PC-9 (cell line): ENCODE measurements at places on chromosomes 13 and 19. TPM values are rescaled to one million over a fixed set of nuclear protein-coding genes. Genes with fewer than 3 reads are reported as not detected.

IL11 gene
- total RNA-seq = 4.1 and 6.6 TPM in 2 replicates

DNA sequence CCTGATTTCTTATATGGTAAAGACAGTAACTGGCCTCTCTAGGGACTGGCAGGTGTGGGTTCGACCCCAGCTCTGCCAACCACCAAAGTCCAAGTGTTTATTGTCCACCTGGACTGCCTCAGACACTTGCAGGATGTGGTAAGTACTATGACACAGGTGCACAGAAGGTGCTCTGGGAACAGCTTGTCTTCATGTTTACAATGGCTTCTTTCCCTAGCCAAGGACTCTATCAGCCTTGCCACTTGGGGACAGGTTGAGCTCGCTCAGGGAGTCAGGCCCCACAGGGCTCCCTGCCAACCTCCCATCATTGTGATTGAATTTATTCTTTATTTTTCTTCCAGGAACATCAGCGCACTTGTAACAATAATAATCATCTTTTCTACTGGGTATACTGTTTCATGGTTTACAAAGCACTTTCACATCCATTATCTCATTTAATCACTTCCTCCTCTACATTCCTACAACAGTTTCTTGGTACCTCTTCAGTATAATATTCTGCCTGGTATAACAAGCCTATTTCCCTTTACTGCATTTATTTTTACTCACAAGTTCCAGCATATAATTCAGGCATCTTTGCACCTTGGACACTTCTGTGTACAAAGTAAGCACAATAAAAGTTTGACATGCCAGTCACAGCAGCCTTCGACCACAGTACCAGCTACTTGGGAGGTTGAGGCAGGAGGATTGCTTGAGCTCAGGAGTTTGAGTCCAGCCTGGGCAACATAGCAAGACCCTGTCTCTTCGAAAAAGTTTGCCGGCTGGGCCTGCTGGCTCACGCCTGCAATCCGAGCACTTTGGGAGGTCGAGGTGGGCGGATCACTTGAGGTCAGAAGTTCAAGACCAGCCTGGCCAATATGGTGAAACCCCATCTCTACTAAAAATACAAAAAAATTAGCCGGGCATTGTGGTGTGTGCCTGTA lies 24.2 kb upstream of the GATAD2A start:
- peak; percentile 26 for DNase-seq

KRI1 gene
- 24.5 and 27.0 TPM in 2 replicates for total RNA-seq

DNA sequence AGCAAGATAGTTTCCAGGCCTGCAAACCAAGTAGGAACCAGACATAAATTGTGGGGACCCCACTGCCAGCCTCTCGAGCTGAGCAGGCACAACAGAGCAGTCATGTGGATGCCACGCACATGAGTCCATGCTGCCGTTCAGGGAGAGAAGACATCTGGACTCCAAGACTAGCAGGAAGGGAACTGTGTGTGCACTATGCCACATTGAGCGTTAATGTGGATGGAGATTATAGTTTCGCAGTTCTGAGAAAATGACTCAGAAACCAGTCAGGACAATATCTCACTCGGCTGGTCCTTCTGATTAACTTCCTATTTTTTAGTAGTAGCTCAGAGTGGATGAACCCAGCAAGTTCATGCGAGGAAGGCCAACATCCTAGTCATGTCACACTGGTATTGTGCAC lies 124.9 kb downstream of the CRYL1 start:
- DNase-seq = no peak

DNA sequence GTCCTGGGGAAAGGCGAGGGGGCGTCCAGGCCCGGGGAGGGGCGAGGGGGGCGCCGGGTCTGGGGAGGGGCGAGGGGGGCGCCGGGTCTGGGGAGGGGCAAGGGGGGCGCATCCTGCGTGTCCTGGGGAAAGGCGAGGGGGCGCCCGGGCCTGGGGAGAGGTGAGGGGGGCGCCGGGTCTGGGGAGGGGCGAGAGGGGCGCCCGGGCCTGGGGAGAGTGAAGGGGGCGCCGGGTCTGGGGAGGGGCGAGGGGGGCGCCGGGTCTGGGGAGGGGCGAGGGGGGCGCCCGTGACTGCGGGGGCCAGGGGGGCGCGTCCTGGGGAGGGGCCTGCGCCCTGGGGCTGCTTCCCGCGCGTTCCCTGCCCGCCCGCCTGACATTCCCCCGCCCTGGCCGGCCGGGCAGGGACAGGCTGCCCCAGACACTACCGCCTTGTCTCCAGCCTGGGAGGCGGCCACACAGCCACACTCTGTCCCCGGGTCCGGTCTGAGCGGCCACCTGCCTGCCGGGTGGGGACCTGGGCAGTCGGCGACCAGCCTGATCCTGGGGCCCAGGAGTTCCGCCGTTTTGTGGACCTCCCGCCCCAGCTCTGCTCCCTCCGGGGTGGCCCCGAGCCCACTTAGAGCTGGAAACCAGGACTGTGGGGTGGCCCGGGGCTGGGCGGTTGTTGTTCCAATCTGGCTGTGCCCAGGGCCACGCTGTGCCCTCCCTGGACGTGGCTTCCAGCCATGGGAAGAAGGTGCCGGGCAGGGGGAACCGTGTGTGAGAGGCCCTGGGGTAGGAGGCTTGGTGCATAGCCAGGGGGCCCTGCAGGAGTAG lies 11.8 kb downstream of the PALM start:
- no peak for DNase-seq

- DNase-seq = no peak
Observed at GRCh38 chr13:82681535-82681934, 1200.7 kb downstream of the SLITRK1 start.

DNA sequence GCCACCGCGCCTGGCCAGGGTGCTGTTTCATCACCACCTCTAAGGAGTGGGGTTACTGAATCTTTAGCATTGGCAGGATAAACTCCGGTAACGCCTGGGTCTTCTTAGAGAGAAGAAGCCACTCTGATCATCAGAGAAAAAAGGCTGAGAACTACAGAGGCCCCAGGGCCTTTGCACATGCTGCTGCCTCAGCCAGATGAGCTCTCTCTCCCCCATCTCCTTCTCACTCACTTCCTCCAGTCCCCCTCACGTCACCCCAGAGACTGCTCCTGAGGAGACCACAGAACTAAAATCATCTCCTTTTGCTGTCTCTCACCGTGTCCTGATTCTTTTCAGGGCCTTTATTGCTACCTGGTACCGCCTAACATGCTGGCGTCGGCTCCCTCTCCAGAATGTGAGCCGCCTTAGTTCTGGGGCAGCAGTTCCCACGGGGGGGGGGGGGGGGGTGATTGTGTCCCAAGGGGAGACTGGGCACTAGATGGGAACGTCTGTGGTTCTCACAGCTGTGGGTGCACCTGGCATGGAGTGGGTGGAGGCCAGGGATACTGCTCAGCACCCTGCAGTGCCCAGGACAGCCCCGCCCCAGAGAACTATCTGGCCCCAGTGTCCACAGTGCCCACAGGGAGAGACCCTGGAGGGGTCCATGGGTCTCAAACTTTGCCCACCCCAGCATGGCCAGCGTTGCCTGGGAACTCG lies 5.1 kb upstream of the DIRAS1 start:
- no peak for DNase-seq

- DNase-seq = no peak
Observed at GRCh38 chr13:86476656-86477055, 677.4 kb upstream of the SLITRK6 start.

TUBGCP3 gene
- total RNA-seq = 35.1 and 47.4 TPM in 2 replicates

GRCh38 chr19:52993342-52994178 lies 20.2 kb upstream of the ERVV-1 start:
- peak; percentile 91 for DNase-seq

GRIK5 gene
- total RNA-seq = 0.96 and 1.1 TPM in 2 replicates

AMER2 gene
- total RNA-seq = not detected in 2 replicates

ZNF83 gene
- 54.6 and 60.6 TPM in 2 replicates for total RNA-seq

LILRA1 gene
- not detected in 2 replicates for total RNA-seq

NCAN gene
- not detected in 2 replicates for total RNA-seq

- no peak for DNase-seq
Observed at GRCh38 chr19:30314056-30314804, 58.0 kb upstream of the ZNF536 start.

PTGIR gene
- 0.28 TPM in 1 of 2 replicates, not detected in the other for total RNA-seq

DNA sequence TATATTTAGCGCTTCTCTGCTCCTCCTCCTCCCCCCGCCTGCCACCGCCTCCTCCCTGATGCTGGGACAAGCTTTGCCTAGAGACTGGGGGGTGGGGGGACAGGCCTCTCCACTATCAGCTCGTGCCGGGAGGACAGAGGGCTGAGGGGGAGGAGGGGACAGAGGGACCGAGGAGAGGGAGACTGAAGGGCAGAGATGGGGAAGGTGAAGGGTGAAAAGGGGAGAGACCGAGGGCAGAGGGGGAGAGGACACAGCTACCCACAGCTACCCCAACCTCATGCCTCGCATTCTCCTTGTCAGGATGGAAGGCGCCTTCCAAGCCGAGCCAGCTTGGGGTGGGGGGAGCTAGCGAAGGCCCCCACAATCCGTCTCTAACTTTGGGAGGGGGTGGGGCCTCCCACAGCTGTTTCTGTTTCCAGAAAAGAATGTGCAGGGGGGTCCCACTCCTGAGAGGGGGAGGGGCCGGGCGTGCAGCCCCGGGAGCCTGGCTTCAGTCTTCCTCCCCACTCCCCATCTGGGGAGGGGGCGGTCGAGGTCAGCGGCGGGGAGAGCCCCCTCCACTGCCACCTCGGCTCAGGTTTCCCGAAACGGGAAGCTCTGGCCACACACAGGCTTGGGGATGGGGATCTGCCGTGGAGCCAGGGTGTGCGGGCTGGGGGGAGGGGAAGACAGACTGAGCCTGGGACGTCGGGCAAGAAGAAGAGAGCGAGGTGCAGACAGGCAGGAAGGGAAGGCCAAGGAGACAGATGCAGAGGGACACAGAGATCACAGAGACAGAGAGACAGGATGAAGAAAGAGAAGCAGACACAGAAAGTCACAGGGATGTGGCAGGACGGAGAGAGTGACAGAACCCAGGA lies 1.6 kb downstream of the DACT3 start:
- DNase-seq = peak; percentile 9

- DNase-seq = no peak
Observed at GRCh38 chr19:19119325-19120237, 18.7 kb downstream of the TMEM161A start.

GRIN3B gene
- total RNA-seq = 0.11 and 0.13 TPM in 2 replicates
